ENCODE measurements at places on chromosomes 3 and 15.

DNA sequence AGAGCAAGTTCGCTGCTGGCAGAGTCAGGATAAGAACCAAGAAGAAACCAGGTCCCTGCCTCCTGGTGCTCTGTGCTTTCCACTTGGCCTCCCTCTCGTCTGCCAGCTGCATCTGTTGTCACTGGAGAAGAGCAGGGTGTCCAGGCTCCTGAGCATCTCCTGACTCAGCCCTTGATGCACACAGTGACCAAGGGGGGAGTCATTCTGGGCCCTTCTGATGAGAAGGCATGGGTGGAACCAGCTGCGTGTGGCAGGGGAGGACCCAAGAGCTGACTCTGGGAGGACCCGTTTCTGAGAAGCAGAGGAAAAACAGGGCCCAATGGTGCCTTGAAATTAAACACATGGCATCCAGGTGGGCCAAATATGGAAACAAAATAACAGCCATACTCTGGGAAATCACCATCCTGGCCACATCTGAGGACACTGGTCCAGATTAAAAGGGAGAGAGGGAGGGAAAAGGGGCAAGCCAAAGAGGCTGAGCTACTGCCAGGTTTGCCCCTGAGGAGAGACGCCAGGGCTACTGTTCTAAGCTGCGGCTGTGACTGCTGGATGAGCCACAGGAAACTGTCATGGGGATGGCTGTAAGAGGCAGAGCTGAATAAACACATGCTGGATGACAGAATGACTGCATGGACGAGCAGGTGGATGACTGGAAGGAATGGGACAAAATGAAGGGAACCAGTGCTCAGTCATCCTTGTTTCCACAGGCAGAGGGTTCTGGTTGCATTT, 58.1 kb upstream of the CA12 start:
- no peak for DNase-seq

DNA sequence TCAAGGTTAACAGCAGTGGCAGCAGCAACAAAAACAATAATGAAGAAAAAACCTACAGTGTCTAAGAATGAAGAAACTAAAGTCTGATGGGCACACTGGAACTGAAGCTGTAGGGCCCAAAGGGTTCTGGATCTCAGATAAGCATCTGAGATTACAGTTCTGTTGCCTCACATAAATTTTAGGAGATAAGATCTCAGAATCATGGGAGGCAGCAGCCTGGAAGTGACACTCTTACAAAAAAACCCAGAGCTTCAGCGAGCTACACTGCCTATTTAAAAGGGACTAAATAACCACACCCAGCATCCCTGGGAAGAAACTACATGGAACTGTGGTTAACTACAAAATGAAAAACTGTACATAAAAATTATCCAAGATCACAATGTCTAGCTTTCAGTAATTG, 61.2 kb downstream of the PLD1 start:
- DNase-seq: no peak

DNA sequence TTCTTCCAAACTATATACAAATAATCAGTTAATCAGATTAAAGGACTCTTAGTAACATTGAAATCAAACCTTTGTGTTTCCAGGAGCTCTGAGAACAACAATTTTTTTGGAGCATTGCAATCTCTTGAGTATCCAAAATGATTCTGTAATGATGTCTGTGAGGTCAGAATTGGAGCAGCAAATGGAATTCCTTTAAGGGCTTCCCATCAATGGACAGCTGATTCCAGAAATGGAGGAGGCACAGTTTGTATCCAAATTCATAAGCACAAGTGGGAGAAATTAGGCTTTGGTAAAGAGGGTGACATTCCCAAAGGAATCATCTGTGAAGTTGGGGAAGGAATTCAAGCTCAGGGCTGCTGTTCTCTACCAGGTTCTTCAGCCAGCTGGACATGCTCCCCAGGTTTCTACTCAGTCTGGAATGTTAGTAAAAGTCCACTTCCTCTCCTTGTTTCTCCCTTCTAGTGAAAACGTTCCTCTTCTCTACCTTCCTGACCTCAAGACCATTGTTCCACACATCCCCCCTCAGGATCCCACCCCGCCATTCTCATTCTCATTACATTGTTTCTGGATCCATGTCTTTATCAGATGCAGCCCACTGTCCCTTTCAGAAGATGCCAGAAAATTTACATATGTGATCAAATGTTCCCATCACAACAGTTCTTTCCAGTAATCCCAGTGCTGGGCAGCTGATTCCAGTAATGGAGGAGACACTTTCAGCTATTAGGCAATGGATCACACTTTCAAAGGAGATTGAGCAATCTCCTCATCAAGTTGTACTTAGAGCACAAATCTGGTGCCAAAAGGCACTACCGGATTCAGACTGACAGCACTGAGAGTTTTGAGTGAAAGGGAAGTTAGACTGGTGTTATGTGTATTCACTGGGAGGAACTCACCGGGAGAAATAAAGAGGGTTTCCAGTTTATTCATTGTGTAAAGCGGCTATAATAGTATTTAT, 391.3 kb upstream of the TPRG1 start:
- no peak for DNase-seq

DNA sequence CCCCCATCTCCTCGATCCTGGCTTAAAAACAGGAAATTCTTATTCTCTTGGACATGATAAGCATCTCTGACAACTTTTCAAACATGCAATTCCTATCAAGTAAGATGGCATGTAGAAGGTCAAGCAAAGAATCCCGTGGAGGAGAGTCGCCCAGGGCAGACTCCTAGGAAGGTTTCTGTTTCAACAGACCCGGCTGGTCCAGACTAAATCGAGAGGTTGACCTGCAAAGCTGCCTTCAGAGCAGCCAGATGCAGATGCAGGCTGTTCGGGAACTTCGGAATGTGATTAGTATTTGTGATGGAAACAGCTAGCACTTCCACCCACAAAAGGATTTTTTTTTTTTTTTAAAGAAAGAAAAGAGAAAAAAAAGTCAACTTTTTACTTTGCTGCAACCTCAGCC, 216.8 kb downstream of the NR1D2 start:
- DNase-seq: no peak

GRCh38 chr15:73918784-73919183, 7.5 kb upstream of the LOXL1 start:
- DNase-seq: no peak

GRCh38 chr15:73717206-73717605, 33.0 kb downstream of the CD276 start:
- DNase-seq: no peak

GRCh38 chr3:144358191-144358590, 386.6 kb downstream of the DIPK2A start:
- no peak for DNase-seq

DNA sequence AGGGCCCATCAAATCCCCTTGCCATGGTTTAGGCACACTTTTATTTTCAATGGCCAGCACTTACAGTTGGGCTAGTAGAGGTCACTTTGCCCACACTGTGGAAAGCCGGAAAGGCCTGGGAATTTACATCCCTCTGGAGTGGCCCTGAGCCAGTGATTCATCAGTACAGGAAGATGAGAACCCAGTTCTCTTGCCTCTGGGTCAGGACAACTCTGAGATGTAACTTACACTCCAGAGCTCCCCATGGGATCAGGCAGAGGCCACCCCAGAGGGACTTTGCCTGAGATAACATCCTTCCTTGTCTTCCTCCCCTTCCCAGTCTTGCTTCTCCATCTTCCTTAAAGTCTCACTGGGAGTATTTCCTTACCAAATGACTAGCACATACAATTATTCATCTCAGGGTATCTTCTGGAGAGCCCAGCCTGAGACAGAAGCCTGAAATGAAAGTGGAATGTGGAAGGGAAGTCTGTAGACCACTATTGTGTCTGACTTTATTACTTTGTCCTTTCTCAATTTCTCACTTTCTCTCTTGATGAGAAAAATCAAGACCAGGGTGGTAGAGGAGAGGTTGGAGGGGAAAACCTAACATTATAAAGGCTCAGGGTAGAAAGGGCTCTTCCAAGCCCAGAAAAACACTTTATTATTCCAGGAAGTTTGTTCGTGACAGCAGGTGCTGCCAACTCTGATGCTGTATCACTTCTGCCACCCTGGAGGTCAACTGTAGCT, 220.8 kb downstream of the ZNF621 start:
- no peak for DNase-seq

- DNase-seq: no peak
Measured at GRCh38 chr3:125652349-125652748, 57.1 kb upstream of the OSBPL11 start.

DNA sequence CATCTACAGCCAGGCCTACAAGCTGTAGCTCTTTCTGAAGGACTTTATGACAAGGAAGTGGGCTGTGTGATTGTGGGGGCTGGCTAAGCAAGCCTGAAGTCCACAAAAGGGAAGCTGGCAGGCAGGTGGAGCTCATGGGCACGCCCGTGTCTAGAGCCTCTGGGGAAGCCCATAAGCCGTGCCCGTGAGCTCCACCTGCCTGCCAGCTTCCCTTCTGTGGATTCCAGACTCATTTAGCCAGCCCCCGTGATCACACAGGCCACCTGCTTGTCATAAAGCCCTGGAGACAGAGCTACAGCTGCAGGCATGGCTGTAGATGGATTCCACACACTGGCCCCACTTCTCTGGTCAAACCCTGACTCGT, 15.2 kb downstream of the EFCC1 start:
- peak; percentile 91 for DNase-seq

DNA sequence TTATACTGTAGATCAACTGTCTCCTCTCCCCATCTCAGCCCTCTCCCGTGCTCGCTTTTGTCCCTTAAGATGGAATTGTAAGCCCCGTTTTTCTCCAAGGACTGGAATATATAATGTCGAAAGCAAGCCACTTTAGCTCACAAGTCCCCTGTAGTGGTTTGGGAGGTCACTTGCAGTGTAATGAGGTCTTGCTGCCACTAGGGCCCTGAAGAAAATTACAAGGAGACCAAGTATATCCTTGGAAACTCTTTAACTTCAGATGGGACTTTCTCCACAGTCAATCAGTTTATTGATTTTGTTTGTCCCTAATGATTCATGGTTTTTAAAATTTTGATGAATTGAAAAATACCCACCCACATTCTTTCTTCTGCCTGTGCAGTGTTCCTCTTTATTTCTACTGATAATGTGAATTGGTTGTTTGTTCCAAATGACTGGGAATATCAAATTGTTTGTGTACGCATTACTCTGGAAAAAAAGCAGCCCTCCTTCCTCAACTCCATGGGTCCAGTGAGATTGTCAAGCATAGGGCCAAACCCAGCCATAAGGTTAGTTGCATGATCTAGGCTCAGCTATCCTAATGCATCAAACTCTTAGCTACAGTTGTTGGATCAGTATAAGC, 294.8 kb downstream of the MCTP2 start:
- DNase-seq: no peak

DNA sequence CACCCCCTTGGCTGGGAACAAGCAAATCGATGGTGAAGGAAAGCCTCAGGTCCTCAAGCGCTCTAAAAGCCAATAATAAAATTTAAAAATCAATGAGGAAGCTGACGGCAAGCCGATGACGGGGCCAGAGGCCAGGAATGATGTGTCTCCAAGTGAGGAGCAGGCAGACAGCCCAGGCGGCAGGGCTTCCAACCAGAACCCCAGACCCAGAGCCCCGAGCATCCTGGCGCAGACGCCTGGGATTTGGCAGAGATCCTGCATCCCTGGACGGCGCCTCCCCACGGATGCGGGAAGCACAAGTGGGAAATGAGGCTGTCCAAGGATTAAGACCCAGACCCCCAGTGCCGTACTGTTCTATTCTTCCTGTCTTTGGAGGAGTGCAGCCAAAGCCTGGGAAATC, 123.0 kb upstream of the PROK2 start:
- DNase-seq: no peak

- DNase-seq: peak; percentile 82
Measured at GRCh38 chr15:99137111-99137546, 32.2 kb downstream of the SYNM start.

DNA sequence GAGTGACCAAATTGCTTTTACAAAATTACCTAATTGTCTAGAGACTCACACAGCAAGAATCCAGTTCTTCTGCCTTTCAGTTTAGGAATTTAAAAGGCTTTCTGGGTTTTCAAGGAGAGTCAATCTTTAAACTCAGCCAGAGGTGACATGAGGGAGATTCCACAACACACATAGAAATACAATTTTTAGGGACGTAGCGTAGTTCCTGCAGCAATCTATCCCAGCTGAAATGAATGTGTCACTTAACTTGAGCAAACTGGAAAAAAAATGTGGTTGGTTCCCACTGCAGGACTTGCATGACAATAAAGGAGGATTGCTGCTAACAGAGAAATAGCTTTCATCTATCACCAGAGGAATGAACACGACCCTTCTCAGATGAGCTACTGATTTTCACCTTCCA, 269.7 kb downstream of the OTOL1 start:
- DNase-seq: no peak

DNA sequence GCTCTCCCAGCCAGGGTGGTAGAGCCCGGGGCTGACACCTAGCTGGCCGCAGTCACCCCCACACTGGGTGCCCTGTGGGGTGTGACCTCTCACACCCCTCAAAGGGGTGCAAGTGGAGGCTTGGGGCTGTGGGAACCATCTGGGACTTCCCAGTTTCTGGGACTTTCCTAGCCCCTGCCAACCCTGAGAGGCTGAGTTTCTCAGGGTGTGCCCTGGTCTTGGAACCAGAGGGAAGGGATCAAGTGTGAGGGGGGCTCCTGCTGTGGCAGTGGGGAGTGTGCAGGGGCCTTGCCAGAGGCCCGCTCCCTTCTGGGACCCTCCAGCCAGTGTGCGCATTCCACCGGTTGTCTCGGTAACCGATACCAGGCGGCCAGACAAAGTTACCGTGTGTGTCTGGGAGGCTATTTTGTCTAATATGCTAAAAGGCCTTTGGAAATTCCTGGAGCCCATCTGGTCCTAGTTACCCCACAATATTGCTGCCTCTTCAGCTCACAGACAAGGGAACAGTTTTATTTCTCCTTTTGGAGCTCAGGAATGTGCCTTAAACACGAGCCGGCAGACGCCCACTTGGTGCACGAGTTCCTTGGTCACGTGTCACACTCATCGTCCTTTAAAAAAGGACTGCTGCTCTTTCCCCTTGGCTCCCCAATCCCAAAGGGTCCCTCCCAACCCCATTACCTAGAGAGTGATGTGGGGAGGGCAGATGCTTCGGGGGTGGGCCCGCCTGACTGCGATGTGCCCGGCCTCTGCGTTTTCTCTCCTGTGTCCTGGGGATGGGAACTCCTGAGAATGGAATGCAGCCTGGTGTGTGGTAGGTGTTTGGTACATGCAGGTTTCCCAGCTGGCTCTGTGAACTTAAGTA, 33.2 kb downstream of the HDAC11 start:
- DNase-seq: no peak

GRCh38 chr3:90136456-90137191, 1029.2 kb downstream of the EPHA3 start:
- no peak for DNase-seq

DNA sequence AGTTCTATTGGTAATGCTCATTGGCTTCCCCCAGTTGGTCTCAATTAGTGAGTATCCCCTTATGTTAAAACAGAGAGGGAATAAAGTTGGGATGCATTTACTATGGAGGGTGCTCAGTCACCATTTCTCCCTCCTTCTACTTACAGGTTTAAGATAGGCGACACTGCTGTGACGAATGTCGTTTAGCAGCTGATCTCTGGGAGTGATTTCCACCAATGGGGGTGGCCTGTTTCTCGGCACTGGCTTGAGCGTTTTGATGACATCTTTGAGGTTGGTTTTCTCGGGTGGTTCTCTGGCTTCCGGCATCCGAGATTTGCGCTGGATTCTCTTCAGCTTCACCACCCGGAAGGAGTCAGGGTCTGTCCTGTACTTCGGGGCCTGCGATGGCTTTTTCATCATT, 3.8 kb downstream of the LMOD3 start:
- DNase-seq: no peak

All from NCI-H2171 treated with DMSO at 0.1 percent for 48 hours (cell line).